ENCODE measurements at places on chromosomes 5 and 9.

- DNase-seq: no peak
Measured at GRCh38 chr5:10424124-10424731, 17.5 kb upstream of the ROPN1L start.

- DNase-seq: no peak
Measured at GRCh38 chr9:17064558-17064957, 70.3 kb upstream of the CNTLN start.

DNA sequence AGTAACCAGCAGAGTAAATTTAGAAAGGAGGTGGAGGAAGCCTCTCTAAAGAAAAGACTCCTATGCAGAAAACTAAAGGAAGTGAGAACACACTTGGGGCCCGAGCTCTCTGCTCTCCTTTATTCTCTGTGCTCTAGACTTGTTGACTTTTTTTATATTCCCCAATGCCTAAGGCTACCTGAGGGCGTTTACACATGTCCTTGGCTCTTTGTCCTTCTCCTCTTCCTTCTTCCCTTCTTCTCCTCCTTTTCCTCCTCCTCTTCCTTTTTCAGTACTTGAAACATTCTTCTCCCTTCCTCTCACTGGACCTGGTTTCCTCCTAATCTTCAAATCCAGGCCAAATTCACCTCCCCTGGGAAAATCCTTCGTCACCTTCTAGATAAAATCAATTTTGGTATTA is 256.4 kb upstream of the TRPC7 start:
- DNase-seq: no peak

DNA sequence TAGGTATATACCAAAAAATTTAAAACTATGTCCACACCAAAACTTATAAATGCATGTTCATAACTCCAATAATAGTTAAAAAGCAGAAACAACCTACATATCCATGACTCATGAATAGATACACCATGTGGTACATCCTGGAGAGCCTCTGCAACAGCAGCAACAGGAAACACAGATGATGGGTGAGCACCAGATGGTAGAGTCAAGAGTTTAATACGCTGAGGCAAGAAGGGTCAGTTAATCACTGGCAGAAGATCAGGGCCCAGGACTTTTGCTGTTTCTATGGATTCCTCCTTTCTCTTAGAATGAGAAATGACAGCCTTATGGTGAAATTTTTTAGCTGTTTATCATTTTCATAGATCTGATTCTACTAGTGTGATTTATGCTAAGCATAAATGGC is 351.8 kb upstream of the ADAMTSL1 start:
- DNase-seq: no peak

GRCh38 chr5:45521067-45521466 is 175.1 kb downstream of the HCN1 start:
- peak; percentile 3 for DNase-seq

DNA sequence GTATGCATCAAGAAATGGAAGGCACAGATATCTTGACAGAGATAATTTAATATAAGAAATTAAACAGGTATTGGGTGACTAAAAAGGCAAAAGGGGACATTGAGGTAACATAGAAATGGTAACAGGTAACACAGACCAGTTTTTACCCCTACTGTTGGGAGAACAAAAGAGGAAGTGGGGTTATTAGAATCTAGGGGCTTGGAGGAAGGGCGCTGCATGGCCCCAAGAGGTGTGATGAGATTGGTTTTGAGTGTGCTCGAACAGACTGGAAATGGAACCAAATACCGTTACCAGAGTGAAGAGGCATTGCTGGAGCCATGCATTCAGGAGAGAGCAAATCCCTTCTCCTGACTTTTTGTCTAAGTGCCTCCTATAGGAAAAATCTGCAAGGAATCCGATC is 193.9 kb downstream of the ALDH1A1 start:
- no peak for DNase-seq

- DNase-seq: no peak
Measured at GRCh38 chr5:158920736-158921135, 179.0 kb downstream of the EBF1 start.

GRCh38 chr5:138603249-138603920 is 28.2 kb upstream of the HSPA9 start:
- no peak for DNase-seq

- DNase-seq: no peak
Measured at GRCh38 chr9:7936163-7936562, 136.6 kb upstream of the DMAC1 start.

GRCh38 chr9:136940526-136941230 is 3.9 kb downstream of the FBXW5 start:
- no peak for DNase-seq

GRCh38 chr9:126499911-126500599 is 113.7 kb upstream of the LMX1B start:
- no peak for DNase-seq

DNA sequence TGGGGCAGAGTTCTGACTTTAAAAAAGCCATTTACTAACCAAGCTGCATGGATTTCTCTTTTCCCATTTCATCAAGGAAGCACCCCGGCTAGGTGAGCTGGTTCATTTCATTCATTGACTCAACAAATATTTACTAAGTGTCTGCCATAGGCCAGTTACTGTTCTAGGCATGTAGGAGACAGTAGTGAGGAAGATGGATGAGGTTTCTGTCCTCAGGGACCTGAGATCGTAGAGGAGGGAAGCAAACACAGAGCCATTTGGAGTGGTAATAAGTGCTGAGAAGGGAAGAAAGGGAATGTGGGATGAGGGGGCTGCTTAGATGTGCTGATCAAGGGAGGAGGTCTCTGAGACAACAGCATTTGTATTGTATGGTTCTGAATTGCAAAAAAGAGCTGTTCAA is 120.4 kb downstream of the C9orf152 start:
- no peak for DNase-seq

- DNase-seq: no peak
Measured at GRCh38 chr5:122500245-122501088, 188.4 kb downstream of the SNCAIP start.

DNA sequence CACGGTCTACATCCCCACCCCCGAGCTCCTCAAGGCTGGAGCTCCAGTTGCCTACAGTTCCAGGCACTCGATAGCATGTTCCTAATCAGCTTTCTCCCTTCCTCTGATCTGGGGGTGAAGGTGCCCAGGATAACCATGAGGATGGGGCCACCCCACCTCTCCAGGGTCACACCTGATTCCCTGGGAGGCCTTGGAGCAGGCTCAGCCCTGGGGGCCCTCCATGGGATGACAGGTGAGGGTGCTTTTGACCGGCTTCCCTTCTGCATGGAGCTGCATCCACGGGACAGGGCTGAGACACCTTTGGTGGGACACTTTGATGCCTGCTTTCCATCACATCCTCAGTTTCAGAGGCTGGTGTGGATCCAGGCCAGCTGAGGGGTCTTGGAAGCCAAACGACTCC is 28.6 kb downstream of the GADD45G start:
- no peak for DNase-seq

- no peak for DNase-seq
Measured at GRCh38 chr5:1292139-1292538, 2.7 kb downstream of the TERT start.

DNA sequence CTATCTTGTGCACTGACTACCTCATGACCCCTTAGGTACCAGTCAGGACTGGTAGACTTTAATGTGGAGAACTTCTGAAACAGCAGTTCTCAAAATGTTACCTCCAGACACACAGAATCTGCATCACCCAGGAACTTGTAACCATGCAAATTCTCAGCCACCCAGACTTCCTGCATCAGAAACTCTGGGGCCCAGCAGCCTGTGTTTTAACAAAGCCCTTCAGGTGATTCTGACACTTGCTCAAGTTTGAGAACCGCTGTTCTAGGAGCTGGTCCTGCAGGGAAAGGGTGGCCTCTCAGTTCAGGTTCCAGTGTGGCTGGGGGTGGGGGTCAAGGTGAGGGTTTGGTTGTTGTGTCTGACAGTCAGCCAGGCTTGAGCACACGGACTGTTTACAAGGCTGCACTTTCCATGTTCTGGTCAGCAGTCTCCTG is 28.4 kb downstream of the ZFP62 start:
- DNase-seq: no peak

DNA sequence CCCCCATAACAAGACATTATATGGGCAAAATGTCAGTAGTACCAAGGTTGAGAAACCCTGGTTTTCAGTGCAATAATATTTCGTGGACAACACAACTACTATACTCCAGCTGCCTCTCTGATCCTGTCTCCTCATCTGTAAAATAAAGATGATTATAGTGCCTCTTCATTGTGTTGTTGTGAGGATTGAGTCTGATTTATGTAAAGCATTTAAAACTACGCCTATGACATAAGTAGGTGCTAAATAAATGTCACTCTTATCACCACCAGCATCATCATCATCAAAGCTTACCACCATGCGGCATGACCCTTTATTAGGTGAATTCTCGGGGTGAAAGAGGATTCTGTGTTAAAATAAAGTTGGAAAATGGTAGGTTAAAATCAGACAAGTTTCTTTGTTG is 67.8 kb upstream of the IFNE start:
- no peak for DNase-seq

DNA sequence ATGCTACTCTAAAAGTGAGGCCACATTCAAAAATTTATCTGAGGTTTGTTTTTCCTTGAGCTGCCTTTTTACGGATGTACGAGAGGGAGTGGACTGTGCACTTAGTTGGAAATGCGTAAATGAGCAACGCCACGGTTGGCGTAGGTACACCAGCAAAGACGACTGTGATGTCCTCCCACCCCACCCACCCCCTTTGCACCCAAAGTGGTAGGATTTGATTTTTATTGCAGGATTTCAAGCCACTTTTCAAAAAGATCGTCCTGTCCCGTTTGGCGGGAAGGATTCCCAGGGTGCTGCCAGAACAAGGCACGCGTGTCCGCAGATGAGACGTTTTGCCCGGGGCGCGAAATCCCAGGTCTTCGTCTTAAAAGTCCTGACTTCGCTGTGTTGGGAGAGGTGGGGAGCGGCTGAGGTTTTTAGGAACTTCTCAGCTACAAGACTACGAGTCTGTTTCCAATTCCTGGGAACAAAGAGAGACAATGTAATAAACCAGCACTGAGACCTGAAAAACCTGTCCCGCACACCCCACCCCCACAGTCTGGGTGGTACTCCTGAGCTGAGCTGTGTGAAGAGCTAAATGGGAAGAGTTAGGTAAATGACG is 1.0 kb upstream of the TLE1 start:
- DNase-seq: no peak

Measured in HL-60 (cell line).